Fibroblast of skin of right quadriceps (primary cell): ENCODE measurements at places on chromosomes 1 and 21.

- no peak for DNase-seq
Measured at GRCh38 chr21:25813917-25814316, 79.1 kb downstream of the GABPA start.

DNA sequence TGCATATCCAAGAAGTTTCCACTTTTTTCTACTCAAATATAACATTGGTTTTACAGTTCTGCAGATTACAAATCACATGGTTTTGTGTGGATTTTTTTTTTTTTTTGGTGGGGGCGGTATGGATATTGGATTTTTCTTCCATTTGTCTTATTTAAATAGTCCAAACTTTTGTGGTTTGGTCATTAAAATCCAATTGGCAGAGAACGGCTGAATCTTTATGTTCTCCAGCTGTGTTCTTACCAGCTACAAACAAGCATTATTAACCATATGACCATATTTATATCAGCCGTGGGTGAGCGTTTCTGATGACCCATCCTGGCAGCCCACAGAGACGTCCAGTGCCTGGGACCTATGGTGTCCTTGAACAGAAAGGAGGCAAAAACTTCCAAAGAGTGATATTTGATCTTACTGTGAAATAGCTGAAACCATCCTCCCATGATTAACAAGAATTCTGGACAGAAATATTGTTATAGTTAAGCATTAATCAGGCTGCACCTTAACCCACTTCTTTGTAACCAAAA, 200.4 kb downstream of the LYPLAL1 start:
- DNase-seq = no peak

- DNase-seq = peak; percentile 65
Measured at GRCh38 chr1:178649582-178650350, 75.3 kb upstream of the RALGPS2 start.

GRCh38 chr1:181140891-181141290, 52.4 kb downstream of the IER5 start:
- DNase-seq = no peak

DNA sequence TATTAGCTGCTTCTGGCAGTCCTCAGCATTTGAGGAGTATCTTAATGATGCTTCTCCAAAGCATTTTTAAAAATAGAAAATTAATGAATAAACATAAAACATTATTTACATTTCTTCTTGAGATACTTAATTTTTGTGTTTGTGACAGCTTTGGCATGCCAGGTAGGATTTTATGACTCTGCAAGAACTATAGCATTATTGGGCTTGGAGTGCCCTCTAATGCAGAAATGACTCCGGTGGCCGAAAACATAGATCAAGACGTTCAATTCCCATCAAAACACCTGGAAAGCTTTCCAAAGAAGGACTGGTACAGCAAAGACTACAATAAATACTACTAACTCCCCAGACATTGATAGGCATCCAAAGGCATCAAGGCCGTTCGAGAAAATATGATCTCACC, 366.4 kb upstream of the CXADR start:
- no peak for DNase-seq

- peak; percentile 39 for DNase-seq
Measured at GRCh38 chr1:115492880-115493279, 148.9 kb upstream of the VANGL1 start.

DNA sequence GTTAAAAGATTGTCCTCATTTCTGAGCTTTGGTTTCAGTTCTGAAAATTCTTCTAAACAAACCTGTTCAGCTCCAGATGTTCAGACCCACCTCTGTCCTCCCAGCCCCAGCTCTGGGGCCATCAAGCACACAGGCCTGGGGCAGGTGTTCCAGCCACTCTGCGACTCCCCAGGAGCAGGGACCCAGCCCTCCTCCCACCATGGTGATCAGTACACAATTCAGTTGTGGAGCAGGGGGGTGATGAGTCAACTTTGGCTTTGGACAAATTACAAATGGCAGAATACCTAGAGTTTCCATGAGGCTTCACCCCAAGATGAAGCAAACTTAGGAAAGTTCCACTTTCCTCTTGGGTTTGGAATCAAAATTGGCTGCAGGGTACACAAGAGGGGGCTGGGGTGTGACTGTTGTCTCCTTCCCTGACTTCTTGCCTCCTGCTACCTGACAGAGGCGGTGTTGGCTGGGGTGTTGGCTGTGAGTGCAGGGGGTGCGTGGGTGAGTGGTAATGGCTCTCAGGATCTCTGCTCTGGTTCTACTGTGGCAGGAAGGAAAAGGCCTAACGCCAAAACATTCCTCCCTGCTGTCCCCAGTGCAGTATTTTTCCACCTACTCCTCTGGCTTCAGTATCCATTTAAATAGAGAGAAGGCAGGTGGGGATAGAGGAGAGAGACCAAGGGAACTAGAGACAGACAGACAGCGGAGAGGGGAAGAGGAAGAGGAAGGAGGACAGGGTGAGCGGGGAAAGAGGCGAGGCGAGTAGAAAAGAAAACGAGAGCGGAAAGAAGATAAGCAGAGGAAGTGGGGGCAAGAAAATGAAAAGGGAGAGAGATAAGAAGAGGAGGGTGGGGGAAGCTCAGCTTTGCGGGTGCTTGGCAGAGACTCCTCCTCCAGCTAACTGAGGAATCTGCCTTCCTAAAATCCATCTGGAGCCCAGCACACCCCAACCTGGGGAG, 20.6 kb upstream of the LRRN2 start:
- no peak for DNase-seq

GRCh38 chr1:154481053-154481452, 21.0 kb upstream of the TDRD10 start:
- DNase-seq = no peak

DNA sequence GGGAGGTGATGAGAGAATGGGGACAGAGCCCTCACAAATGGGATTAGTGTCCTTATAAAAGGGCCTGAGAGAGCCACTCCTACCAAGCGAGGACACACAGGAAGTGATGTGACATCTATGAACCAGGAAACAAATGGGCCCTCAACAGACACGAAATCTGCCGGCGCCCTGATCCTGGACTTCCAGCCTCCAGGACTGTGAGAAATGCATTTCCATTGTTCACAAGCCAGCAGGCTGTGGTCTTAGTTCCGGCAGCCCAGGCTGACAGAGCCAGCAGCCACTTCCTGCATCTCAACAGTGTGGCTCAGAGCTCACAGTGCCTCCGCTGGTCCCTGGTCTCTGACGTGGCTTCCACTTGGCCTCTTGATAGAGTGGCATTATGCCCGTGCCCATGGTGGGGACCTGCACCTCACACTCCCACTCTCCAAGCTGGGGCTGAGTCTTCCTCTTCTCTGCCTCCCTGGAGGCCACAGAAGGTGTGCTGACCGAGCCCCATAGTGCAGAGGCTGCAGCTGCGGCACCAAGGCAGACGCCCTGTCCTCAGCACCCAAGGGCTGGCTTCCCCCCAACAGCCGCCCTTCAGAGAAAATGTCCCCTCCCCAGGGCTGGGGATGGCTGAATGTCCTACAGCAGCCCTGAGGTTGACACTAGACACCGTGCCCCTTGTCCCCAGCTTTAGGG, 44.9 kb downstream of the ACOT7 start:
- DNase-seq = peak; percentile 7

- no peak for DNase-seq
Measured at GRCh38 chr21:38477226-38477625, 21.1 kb downstream of the ERG start.

- DNase-seq = no peak
Measured at GRCh38 chr21:43306911-43307676, 119.8 kb downstream of the SIK1 start.
